ENCODE measurements at places on chromosomes 2 and 18. TPM values are rescaled to one million over a fixed set of nuclear protein-coding genes. Genes with fewer than 3 reads are reported as not detected.

- no peak for DNase-seq
These were observed 22.4 kb downstream of the AGAP1 start for GRCh38 chr2:235516257-235516656.

DNA sequence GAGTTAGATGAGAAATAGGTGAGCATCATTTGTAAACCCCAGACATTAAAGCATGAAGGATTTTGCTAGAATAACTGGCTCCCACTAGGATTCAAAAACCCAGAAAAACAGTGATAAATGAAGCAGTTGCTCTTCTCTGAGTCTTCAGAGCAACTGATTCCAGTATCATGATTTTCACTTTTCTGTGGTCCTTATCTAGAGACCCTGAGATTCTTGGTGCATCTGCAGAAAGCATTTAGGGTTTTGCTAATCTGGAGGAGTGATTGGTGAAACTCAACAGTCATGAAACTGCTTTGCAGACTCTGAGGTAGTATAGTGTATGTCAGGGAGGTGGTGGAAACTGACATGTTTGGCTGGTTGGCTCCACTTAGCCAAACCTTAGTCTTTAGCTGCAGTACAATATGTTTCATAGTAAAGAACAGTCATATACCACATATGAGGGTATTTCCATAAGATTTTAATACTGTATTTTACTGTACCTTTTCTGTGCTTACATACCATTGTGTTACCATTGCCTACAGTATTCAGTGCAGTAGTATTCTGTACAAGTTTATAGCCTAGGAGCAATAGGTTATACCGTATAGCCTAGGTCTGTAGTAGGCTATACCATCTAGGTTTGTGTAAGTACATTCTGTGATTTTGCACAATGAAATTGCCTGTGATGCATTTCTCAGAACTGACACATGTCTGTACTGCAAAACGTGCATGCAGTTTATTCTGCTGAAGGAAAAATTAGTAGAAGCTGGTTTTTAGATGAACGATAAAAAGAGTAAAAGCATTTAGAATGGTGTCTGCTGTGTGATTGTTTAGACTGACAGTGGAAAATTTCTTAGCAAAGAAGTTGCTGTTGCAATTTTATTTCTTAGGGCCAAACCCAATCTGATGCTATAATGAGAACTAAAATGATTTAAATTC lies 23.8 kb downstream of the EML4 start:
- no peak for DNase-seq

DNA sequence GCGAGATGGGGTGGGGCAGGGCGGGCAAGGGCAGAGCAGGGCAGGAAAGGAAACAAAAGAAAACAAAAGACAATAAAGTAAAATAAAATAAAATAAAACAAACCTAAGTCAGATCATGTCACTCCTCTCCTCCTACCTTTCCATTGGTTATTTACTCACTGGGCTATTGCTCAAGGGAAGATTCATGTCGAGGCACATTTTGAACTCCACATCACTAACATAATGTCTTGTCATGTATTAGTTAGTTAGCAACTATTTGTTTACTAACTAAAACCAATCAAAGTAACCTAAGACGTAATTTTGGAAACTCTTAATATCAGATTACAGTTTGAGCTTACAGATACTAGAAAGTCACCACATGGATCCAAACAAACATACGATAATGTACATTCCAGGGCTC lies 2.2 kb downstream of the C1D start:
- no peak for DNase-seq

IL36G gene
- total RNA-seq: not detected

Measured in activated T-cell treated with anti-CD3 and anti-CD28 coated beads, Interleukin-2, amount 50 U/mL, for 4 hours (primary cell).